ENCODE measurements at places on chromosomes 5 and 9. TPM values are rescaled to one million over a fixed set of nuclear protein-coding genes. Genes with fewer than 3 reads are reported as not detected.

The ZFP37 gene
- total RNA-seq, result 3.3 TPM

The PRXL2C gene
- total RNA-seq, result 8.3 TPM

The MEGF10 gene
- total RNA-seq, result 0.19 TPM

The MBLAC2 gene
- 4.1 TPM for total RNA-seq

The TMEM252 gene
- not detected for total RNA-seq

The TMEM171 gene
- 80.7 TPM for total RNA-seq

The BHMT gene
- total RNA-seq, result not detected

The BAAT gene
- not detected for total RNA-seq

The LRRC26 gene
- 45.7 TPM for total RNA-seq

The ARID3C gene
- total RNA-seq, result not detected

The ORM2 gene
- total RNA-seq, result not detected

The IRX1 gene
- total RNA-seq, result not detected

The CARTPT gene
- not detected for total RNA-seq

The CCDC180 gene
- 2.9 TPM for total RNA-seq

The TLE1 gene
- total RNA-seq, result 18.7 TPM

The FGD3 gene
- total RNA-seq, result 48.7 TPM

The SNCB gene
- not detected for total RNA-seq

The GDNF gene
- 1.5 TPM for total RNA-seq

The FOXD4L6 gene
- total RNA-seq, result not detected

The FAM151B gene
- 0.35 TPM for total RNA-seq

The KIAA0825 gene
- 5.4 TPM for total RNA-seq

The REEP2 gene
- 1.7 TPM for total RNA-seq

The TEX48 gene
- not detected for total RNA-seq

The ACTBL2 gene
- total RNA-seq, result not detected

The OR1Q1 gene
- total RNA-seq, result not detected

The ZNF618 gene
- 3.7 TPM for total RNA-seq

The RFX3 gene
- 31.4 TPM for total RNA-seq

All from Peyer's patch (tissue), 4 donors.